Esophagus muscularis mucosa (tissue), 4 donors: ENCODE measurements at places on chromosomes 6 and 20.

- peaks cover 19% of the 10 kb centered on the region for H3K4me1 ChIP-seq
- H3K36me3 ChIP-seq, result no peaks in the 10 kb centered on the region
- H3K27ac ChIP-seq, result peak overlapping the region; percentile 69
- H3K4me3 ChIP-seq, result peak overlapping the region; percentile 51
- DNase-seq, result no peak
- no peaks in the 10 kb centered on the region for H3K27me3 ChIP-seq
Measured at GRCh38 chr6:129709196-129709768, 695 bp downstream of the ARHGAP18 start.

- no peaks in the 10 kb centered on the region for H3K36me3 ChIP-seq
- no peaks in the 10 kb centered on the region for H3K4me1 ChIP-seq
- no peak overlapping the region for H3K4me3 ChIP-seq
- no peaks in the 10 kb centered on the region for H3K27me3 ChIP-seq
Measured at GRCh38 chr20:46261456-46262253, 46.6 kb downstream of the CDH22 start.

DNA sequence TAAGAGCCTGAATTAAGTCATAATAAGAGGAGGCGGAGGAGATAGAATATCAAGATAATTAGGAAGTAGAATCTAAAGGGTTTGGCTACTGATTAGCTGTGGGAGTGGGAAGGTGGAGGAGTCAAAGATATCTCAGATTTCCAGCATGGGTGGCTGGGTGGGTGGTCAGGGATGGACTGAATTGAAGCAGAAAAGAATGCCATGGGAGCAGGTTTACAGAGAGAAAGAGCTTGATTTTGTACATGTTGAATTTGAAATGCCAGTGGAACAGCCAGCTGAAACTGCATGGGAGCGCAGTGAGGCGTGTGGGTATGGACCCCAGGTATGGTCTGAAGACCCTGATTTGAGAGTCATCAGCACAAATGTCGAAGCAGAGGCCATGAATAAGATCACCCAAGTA, 1.4 kb upstream of the HLA-DMA start:
- H3K4me1 ChIP-seq, result peaks cover 18% of the 10 kb centered on the region
- no peak overlapping the region for H3K4me3 ChIP-seq
- peak; percentile 64 for DNase-seq
- no peak overlapping the region for H3K27ac ChIP-seq
- H3K27me3 ChIP-seq, result no peaks in the 10 kb centered on the region

DNA sequence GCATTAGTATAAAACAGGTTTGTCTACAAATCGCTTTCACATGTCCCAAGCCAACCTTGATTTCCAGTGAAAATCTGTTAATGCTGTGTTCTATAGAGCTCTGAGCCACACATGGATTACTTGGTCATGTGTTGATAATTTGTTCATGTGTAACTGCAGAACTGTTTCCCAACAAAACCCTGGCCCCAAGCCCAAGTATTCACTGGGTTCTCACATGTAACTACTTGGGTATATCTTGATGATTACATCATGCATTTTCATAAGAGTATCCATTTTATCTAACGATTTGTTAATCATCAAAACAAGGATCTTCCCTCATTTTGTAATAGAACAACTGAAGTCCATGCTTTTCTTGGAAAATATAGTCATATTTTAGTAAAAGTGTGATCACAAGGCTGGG, 657.6 kb downstream of the PRKN start:
- no peak overlapping the region for H3K4me3 ChIP-seq
- no peak overlapping the region for H3K27ac ChIP-seq
- H3K36me3 ChIP-seq, result no peaks in the 10 kb centered on the region
- DNase-seq, result no peak

DNA sequence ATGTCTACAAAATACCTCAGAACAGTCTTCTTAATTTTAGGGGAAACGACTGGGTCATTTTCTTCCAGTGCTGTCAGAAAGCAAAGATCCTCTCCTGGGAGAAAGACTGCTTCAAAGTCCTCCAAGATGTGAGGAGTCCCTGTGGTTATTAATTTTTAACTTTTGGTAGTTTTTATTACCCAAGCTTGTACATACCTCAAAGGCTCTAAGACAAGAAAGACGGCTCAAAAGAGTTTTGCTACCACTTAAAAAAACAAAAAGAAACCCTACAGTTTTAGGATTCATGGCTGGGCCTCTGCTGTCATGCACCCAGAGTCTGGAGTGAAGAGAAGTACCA, 56.1 kb upstream of the APCDD1L start:
- no peak for DNase-seq
- peaks cover 28% of the 10 kb centered on the region for H3K4me1 ChIP-seq
- H3K27me3 ChIP-seq, result no peaks in the 10 kb centered on the region

GRCh38 chr6:130520221-130520620, 154.4 kb downstream of the TMEM200A start:
- no peaks in the 10 kb centered on the region for H3K27me3 ChIP-seq
- H3K27ac ChIP-seq, result no peak overlapping the region
- H3K4me3 ChIP-seq, result no peak overlapping the region
- no peak for DNase-seq
- no peaks in the 10 kb centered on the region for H3K36me3 ChIP-seq

- DNase-seq, result no peak
- no peaks in the 10 kb centered on the region for H3K27me3 ChIP-seq
- H3K4me1 ChIP-seq, result peaks cover 6% of the 10 kb centered on the region
- H3K27ac ChIP-seq, result no peak overlapping the region
- no peaks in the 10 kb centered on the region for H3K36me3 ChIP-seq
Measured at GRCh38 chr6:31070711-31071197, 41.6 kb downstream of the C6orf15 start.

DNA sequence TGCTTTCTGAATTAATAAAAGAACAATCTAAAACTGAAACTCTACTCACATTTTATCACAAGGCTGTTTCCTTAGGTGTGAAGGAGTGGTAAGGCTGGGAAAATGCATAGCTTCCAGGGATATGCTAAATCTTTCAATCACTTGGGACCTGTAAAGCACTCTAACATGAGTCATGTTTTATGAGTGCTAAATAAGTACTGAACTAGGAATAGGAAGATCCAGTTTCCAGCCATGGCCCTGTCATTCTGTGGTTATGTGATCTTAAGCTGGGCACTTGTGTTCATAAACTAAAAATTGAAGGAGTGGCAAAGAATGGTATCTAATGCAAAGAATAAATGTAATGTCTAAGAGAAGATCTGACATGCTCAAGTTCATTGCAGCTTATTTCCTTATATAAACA, 6.1 kb upstream of the TMEM200A start:
- no peak overlapping the region for H3K27ac ChIP-seq
- no peaks in the 10 kb centered on the region for H3K27me3 ChIP-seq
- no peaks in the 10 kb centered on the region for H3K4me1 ChIP-seq

GRCh38 chr20:35514371-35514932, 15.0 kb downstream of the C20orf173 start:
- no peak overlapping the region for H3K27ac ChIP-seq
- H3K4me3 ChIP-seq, result no peak overlapping the region
- H3K36me3 ChIP-seq, result peaks cover 62% of the 10 kb centered on the region
- no peaks in the 10 kb centered on the region for H3K27me3 ChIP-seq

DNA sequence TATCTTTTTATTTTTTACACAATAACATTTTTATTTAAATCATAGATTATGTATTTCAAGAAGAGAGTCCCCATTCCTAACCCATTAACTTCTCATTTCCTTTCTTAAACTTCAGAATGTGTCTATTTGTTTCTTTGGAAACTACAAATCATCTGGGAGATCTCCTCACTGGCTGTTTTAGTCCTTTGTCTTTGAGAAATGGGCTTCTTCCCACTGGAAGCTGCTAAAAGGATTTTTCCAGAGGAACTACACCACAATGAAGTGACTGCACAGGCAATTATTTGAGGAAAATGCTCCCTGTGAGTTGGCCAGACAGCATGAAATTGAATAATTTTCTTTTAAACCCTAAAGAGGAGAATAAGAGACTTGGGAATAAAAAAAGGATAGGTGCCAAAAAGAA, 119.1 kb downstream of the TENT5A start:
- no peaks in the 10 kb centered on the region for H3K4me1 ChIP-seq
- no peak overlapping the region for H3K27ac ChIP-seq
- DNase-seq, result no peak
- no peaks in the 10 kb centered on the region for H3K27me3 ChIP-seq

GRCh38 chr20:38434770-38435554, at the start of gene SNHG17:
Gene SNHG17 (minus strand): TSS chr20:38435328.
- H3K4me1 ChIP-seq, result peaks cover 13% of the 10 kb centered on the region
- peaks cover 39% of the 10 kb centered on the region for H3K36me3 ChIP-seq
- DNase-seq, result peak; percentile 93
- H3K27me3 ChIP-seq, result no peaks in the 10 kb centered on the region

GRCh38 chr6:154377726-154378125, 21.1 kb upstream of the IPCEF1 start:
- no peak overlapping the region for H3K27ac ChIP-seq
- no peaks in the 10 kb centered on the region for H3K27me3 ChIP-seq
- H3K4me3 ChIP-seq, result no peak overlapping the region

- H3K4me1 ChIP-seq, result peaks cover 65% of the 10 kb centered on the region
- no peak overlapping the region for H3K4me3 ChIP-seq
- no peaks in the 10 kb centered on the region for H3K36me3 ChIP-seq
- no peaks in the 10 kb centered on the region for H3K27me3 ChIP-seq
- no peak for DNase-seq
Measured at GRCh38 chr20:24998121-24998520, 5.6 kb upstream of the APMAP start.

GRCh38 chr6:6379573-6379972, 59.1 kb upstream of the F13A1 start:
- H3K27ac ChIP-seq, result no peak overlapping the region
- H3K27me3 ChIP-seq, result no peaks in the 10 kb centered on the region

DNA sequence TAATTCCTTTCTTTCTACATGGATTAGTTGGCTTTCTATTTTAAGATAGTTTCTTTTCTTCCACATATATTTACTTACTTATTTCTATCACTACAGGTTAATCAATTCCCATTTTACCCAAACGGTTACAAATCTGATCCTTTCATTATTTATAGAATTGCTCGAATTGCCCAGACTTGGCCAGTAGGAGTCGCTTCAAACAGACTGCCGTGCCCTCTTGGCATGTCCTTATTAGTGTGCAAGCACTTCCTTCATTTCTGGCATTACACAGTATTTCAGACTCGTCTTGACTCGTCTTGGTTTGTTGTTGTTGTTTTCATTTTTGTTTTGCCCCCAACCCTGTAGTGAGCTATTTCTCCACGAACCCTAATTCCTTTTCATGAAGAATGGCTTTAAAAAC, 74.6 kb downstream of the SAMD3 start:
- no peak for DNase-seq
- no peaks in the 10 kb centered on the region for H3K4me1 ChIP-seq
- H3K27ac ChIP-seq, result no peak overlapping the region
- no peaks in the 10 kb centered on the region for H3K27me3 ChIP-seq
- no peaks in the 10 kb centered on the region for H3K36me3 ChIP-seq
- H3K4me3 ChIP-seq, result no peak overlapping the region

GRCh38 chr6:104689551-104690205, 170.0 kb downstream of the HACE1 start:
- no peaks in the 10 kb centered on the region for H3K27me3 ChIP-seq
- no peaks in the 10 kb centered on the region for H3K4me1 ChIP-seq
- no peaks in the 10 kb centered on the region for H3K36me3 ChIP-seq
- H3K27ac ChIP-seq, result no peak overlapping the region
- DNase-seq, result no peak
- no peak overlapping the region for H3K4me3 ChIP-seq

GRCh38 chr6:107809966-107810365, 14.1 kb downstream of the SCML4 start:
- DNase-seq, result peak; percentile 70
- H3K36me3 ChIP-seq, result no peaks in the 10 kb centered on the region
- H3K27me3 ChIP-seq, result no peaks in the 10 kb centered on the region

DNA sequence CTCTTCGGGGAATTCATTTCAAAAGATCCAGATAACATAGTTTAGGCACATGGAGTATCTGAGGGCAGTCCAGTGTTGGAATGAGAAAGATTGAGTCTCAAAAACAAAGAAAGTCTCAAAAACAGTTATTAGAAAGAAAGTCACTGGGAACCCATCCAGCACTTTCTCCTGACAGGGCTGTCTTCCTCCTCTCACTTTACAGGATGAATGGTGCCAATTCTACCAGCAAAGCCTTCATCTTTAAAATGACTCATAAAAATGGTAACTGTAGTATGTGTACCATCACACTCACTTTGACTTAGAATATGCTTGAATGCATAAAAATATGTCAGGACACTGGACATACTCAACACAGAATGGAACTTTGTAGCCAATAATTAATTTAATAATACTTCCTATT, 71.3 kb downstream of the SLC22A3 start:
- H3K27ac ChIP-seq, result no peak overlapping the region
- no peak overlapping the region for H3K4me3 ChIP-seq
- H3K36me3 ChIP-seq, result no peaks in the 10 kb centered on the region
- H3K4me1 ChIP-seq, result peaks cover 31% of the 10 kb centered on the region
- no peak for DNase-seq
- H3K27me3 ChIP-seq, result no peaks in the 10 kb centered on the region

GRCh38 chr20:63628246-63628975, 1.5 kb upstream of the GMEB2 start:
- no peaks in the 10 kb centered on the region for H3K27me3 ChIP-seq
- peak overlapping the region; percentile 80 for H3K4me3 ChIP-seq
- H3K27ac ChIP-seq, result peak overlapping the region; percentile 98
- no peak for DNase-seq
- H3K4me1 ChIP-seq, result peaks cover 39% of the 10 kb centered on the region

DNA sequence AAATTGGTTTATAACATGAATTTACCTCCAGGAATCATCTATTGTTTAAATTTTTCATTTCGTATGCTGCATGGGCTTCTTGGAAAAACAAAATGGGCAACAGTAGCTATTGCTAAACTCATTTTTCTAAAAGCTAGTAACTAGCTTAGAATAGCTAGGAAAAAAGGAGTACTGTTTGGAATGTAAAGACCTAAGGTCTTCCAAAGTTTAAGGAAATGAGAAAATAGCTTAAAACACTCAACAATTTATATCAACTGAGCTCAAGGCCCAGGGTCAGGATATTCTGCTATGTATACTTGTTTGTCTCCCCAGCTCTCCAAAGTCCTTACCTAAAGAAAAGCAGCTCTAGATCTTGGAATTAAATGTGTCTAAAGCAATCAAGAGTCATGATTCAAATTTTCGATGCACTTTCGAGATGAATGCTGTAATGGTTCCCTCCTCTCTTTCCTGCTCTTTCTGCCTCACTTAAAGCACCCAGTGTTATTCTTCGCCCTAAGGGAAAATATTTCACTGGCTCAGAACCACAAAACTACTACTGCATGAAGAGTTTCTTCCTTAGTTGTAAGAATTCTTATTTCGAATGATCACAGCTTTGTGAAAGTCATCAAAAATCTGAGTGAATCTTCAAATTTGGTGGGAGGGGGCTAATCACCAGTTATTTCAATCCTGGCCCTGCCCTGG, 41.6 kb downstream of the LYRM4 start:
- no peak overlapping the region for H3K4me3 ChIP-seq
- DNase-seq, result no peak
- H3K4me1 ChIP-seq, result peaks cover 17% of the 10 kb centered on the region
- H3K27me3 ChIP-seq, result no peaks in the 10 kb centered on the region
- H3K36me3 ChIP-seq, result no peaks in the 10 kb centered on the region
